ENCODE measurements at places on chromosomes 2 and 18. TPM values are rescaled to one million over a fixed set of nuclear protein-coding genes. Genes with fewer than 3 reads are reported as not detected.

FOXD4L1 gene
- not detected for total RNA-seq

SLC16A14 gene
- total RNA-seq = 0.68 TPM

NEUROD1 gene
- total RNA-seq = not detected

SPATA3 gene
- not detected for total RNA-seq

GRCh38 chr2:219119422-219120043 lies 41.1 kb downstream of the NHEJ1 start:
- H3K4me1 ChIP-seq = no peaks in the 10 kb centered on the region
- no peak for DNase-seq
- no peak overlapping the region for H3K27ac ChIP-seq

GRCh38 chr2:128643221-128644065 lies 324.8 kb upstream of the HS6ST1 start:
- no peaks in the 10 kb centered on the region for H3K27me3 ChIP-seq
- H3K36me3 ChIP-seq = no peaks in the 10 kb centered on the region
- H3K4me3 ChIP-seq = no peak overlapping the region

GRCh38 chr2:233178994-233179847 lies 72.3 kb upstream of the ATG16L1 start:
- H3K27me3 ChIP-seq = no peaks in the 10 kb centered on the region
- no peak overlapping the region for H3K27ac ChIP-seq
- H3K4me1 ChIP-seq = no peaks in the 10 kb centered on the region
- no peak overlapping the region for H3K4me3 ChIP-seq

GRCh38 chr2:105571445-105571987 lies 172.7 kb upstream of the FHL2 start:
- H3K27me3 ChIP-seq = no peaks in the 10 kb centered on the region
- DNase-seq = no peak
- H3K4me3 ChIP-seq = no peak overlapping the region
- H3K27ac ChIP-seq = no peak overlapping the region

DNA sequence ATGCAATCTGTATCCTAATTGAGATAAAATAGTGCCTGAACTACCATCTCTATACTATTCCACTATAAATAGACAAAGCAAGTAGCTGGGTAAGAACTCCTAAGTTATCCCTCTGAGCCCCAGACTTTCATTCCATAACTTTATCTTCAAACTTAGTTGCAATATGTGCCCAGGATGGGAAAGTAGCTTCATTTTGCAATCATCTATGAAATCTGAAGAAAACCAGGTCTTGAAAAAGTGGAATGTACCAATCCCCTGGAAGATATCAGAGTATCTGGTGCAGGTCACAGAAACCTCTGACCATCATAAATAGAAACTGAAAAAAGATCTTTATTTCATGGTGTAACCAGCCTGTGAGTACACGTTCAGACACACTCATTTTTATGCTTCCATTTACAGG lies 78.1 kb upstream of the TMEM178A start:
- H3K36me3 ChIP-seq = no peaks in the 10 kb centered on the region
- no peak overlapping the region for H3K4me3 ChIP-seq
- H3K27me3 ChIP-seq = no peaks in the 10 kb centered on the region
- no peak for DNase-seq
- H3K4me1 ChIP-seq = no peaks in the 10 kb centered on the region

- H3K4me3 ChIP-seq = no peak overlapping the region
- no peaks in the 10 kb centered on the region for H3K4me1 ChIP-seq
- H3K27me3 ChIP-seq = no peaks in the 10 kb centered on the region
- DNase-seq = no peak
- no peak overlapping the region for H3K27ac ChIP-seq
- peaks cover 43% of the 10 kb centered on the region for H3K36me3 ChIP-seq
Observed at GRCh38 chr2:99398303-99398702, 61.1 kb downstream of the EIF5B start.

GRCh38 chr2:191804766-191805165 lies 42.1 kb downstream of the CAVIN2 start:
- no peaks in the 10 kb centered on the region for H3K4me1 ChIP-seq
- H3K27me3 ChIP-seq = no peaks in the 10 kb centered on the region
- H3K27ac ChIP-seq = no peak overlapping the region
- H3K36me3 ChIP-seq = no peaks in the 10 kb centered on the region

DNA sequence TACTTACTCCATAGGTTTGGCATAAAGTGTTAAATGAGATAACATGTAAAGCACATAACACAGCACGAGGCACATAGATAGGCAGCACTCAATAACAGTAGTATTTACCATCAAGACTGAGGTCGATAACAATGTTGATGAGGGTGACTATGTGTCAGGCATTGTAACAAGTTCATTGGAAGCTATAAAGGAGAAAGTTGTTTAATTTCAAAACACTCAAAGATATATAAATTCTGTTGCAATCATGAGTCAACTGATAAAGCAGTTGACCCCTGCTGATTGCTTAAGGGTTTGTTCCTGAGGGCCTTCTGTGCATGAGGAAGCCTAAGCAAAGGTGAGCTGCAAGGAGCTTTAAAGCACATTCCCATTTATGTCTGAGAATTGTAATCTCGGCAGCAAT lies 760.5 kb downstream of the SATB2 start:
- H3K27ac ChIP-seq = no peak overlapping the region
- no peaks in the 10 kb centered on the region for H3K27me3 ChIP-seq
- no peak overlapping the region for H3K4me3 ChIP-seq
- no peaks in the 10 kb centered on the region for H3K4me1 ChIP-seq

- no peaks in the 10 kb centered on the region for H3K27me3 ChIP-seq
- H3K27ac ChIP-seq = no peak overlapping the region
- H3K36me3 ChIP-seq = no peaks in the 10 kb centered on the region
- no peak for DNase-seq
Observed at GRCh38 chr2:201994973-201995638, 38.5 kb upstream of the FZD7 start.

DNA sequence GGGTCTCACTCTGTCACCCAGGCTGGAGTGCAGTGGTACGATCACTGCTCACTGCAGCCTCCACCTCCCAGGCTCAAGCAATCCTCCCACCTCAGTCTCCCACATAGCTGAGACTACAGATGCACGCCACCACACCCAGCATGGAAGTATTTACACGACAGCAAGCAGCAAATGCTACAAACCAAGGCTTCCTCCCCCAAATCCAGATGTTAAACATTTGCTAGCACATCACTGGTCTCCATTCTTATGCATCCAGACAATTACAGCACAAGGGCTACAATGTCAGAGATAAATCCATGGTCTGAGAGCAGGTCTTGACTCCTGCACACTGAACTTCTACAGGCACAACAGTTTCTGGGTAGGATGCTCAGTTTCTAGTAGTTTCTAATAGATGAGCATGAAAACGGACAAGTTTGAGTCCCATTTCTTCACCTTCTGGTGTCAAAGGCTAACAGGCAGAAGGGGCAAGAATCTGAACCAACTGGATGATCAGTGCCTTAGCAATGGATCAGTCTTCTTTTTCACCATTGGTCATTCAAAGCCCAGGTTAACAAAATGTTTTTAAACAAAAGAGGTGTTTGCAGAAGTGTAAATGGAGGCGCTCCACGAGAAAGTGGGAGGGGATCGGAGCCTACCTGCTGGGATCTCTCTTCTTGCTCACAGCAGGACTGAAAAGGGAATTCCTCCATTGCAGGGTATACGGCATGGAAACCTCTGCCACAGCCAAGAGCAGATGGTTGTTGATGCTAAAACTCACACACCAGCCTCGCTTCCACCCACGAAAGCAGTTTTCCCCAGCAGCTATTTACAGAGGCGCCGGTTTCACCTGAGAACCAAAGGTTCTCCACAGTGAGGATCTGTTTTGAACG lies 135.0 kb upstream of the ARL4C start:
- H3K36me3 ChIP-seq = no peaks in the 10 kb centered on the region
- H3K27me3 ChIP-seq = no peaks in the 10 kb centered on the region
- H3K4me3 ChIP-seq = no peak overlapping the region
- H3K27ac ChIP-seq = no peak overlapping the region
- no peak for DNase-seq

DNA sequence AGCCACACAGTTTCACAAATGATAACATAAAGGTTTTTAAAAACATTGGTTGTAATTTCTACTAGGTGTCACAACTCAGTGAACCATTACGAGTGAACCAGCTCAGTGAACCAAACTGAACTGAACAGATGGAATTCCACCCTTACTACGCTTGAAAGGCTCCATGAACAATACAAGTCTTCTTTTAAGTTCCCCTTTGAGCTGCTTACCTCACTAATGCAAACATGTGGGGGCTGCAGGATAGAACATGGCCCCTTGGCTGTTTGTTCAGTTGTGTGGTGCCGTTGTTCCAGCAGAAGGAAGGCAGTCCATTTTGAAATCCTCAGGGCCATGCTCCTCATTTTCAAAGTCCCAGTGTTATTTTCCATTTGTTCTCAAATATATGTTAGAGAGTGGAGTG lies 30.7 kb upstream of the KLHL14 start:
- no peaks in the 10 kb centered on the region for H3K36me3 ChIP-seq
- H3K27ac ChIP-seq = no peak overlapping the region
- H3K4me1 ChIP-seq = no peaks in the 10 kb centered on the region
- no peaks in the 10 kb centered on the region for H3K27me3 ChIP-seq
- no peak for DNase-seq

- no peaks in the 10 kb centered on the region for H3K27me3 ChIP-seq
- H3K27ac ChIP-seq = no peak overlapping the region
- no peaks in the 10 kb centered on the region for H3K36me3 ChIP-seq
- no peaks in the 10 kb centered on the region for H3K4me1 ChIP-seq
- no peak overlapping the region for H3K4me3 ChIP-seq
- DNase-seq = no peak
Observed at GRCh38 chr2:101089942-101090799, 61.0 kb downstream of the TBC1D8 start.
